ENCODE measurements at places on chromosomes 5 and 9.

DNA sequence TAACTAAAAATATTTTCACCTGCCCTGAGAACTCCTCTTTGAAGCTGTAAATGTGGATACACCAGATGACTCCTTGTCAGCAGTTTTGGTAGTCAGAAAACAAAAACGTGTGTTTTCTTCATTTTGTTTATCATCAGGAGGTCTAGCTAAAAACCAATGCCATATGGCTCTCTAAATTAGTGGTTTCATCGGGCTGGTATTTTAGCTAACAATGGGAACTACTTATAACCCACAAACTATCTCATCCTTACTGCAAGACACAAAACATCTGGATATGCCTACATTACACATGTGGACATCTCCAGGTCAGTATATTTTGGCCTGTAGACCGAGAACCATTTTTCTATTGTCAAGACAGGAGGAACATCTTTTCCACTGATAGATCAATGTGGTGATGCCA lies 56.2 kb downstream of the GAS1 start:
- no peak for DNase-seq

DNA sequence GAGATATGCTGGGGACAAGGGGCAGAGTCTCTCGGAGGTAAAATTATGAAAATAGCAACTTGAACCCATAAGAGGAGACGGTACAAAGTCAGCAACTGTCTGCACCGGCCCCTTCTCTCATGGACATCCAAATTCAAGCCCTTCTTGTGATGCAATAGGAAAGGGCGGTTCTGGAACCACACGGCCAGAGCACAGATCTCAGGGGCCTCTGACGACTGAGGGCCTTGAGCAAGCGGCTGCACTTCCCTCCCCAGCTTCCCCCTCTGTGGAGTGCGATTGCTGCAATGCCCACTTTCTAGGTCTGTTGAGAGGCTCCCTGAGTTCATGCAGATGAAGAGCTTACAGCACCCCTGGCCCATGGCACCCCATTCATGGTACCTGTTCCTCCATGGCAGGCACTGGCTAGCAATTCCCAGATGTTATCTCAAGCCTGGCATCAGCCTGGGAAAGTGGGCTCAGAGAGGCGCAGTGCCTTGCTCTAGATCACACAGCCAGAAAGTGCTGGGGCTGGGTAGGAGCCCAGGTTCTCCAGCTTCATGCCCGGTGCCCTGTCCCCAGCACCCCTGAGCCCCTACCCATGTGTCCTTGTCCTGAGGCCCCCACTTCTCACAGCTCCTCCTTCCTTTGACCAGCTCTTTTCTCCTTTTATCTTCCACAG lies 17.7 kb upstream of the CPLX2 start:
- DNase-seq = no peak

GRCh38 chr5:129971714-129972113 lies 67.4 kb downstream of the CHSY3 start:
- peak; percentile 63 for DNase-seq

- DNase-seq = no peak
Observed at GRCh38 chr9:95724253-95724991, 151.1 kb upstream of the ERCC6L2 start.

GRCh38 chr9:115211413-115212124 lies 93.6 kb upstream of the TNC start:
- peak; percentile 89 for DNase-seq

- no peak for DNase-seq
Observed at GRCh38 chr5:41822036-41822435, 48.2 kb downstream of the OXCT1 start.

DNA sequence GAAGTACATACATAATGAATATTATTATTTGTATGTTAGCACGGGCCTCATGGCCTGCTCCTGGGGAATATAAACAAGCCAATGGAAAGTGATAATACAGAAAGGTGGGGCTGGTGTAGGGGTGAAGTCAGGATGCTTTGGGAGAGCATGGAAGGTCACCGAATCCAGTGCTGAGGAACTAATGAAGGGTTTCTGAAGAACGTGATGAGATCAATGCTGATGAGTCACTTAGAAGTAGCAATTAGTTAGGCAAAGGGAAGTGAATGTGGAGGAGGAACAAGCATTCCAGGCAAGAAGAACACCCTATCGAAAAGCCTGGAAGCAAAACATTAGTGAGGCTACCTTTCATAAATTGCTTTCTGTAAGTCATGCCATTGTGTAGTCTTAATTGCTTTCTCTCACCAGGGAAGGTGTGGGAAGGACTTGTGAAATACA lies 2.1 kb downstream of the ANXA1 start:
- peak; percentile 36 for DNase-seq

DNA sequence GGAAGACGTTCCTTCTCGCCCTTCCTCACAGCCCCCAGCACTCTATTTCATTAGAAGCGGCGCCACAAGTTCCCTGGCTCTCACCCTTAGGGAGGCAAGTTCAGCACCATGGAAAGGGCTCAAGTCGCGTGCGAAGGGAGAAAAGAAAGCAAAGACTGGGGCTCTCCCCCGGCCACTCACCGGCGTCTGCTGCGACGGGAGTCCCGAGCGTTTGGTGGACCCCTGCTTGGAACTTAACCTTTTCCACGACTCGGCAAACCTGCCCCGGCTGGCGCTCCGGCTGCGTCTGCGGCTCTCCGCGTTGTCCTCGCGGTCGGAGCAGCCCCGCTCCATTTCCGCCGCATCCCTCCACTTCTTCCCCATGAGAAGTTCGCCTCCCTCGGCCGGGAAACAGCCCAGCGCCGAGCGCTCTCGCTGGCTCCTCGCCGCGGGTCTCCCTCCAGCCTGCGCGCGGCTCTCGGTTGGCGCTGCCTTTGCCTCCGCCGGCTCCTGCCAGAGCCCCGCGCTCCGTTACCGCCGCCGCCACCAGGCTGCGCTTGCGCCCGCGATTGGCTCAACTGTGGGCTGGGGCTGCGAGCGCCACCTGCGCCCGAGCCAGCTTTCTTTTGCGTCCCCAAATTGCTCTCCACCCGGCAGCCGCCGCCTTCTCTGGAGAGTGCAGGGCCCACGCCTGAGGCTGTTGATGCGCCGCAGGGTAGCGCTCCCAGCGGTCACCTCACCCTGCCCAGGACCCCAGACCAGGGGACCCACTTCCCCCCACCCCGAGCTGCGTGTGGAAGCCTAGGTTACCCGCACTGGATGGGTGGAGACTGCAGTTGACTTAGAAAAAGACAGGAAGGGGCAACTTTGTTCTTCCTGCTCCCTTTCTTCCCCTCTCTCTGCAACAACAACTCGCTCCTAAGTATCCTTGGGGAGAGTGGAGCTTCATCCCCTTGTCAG lies 321.6 kb downstream of the CEMIP2 start:
- DNase-seq = peak; percentile 71

DNA sequence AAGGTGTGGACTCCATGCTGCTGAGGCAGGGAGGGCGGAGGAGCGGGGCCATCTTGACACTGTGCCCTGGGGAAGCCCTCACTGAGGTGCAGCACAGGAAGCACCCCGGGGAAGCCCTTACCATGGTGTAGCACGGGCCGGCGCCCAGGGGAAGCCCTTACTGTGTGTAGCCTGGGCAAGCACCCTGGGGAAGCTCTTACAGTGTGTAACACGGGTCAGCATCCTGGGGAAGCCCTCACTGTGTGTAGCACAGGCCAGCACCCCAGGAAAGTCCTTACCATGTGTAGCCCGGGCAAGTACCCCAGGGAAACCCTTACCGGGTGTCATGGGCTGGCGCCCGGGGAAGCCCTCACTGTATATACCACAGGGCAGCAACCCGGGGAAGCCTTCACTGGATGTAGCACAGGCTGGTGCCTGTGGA lies 62.6 kb upstream of the ZNF354B start:
- no peak for DNase-seq

DNA sequence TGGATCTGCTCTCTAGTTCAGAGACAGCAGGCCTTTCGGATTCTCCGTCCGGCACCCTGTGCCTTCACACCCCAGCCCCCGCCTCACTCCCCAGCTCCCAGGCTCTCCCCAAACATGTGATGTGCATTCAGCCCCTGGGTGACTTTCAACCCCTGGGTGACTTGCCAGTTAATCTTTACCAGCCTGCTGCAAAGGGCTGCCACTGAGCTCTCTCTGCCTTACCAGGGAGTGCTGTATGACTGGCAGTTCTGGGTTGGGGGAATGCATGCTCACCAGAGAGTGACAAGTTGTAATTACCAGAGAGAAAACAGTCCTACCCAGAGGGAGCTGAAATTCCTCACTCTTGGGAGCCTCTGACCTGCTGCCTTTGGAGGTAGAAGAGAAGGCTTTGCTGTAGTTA lies 4.9 kb upstream of the ADRA1B start:
- DNase-seq = no peak

GRCh38 chr5:3671337-3671736 lies 75.7 kb downstream of the IRX1 start:
- DNase-seq = no peak

GRCh38 chr9:123524866-123525265 lies 168.9 kb downstream of the CRB2 start:
- DNase-seq = no peak

DNA sequence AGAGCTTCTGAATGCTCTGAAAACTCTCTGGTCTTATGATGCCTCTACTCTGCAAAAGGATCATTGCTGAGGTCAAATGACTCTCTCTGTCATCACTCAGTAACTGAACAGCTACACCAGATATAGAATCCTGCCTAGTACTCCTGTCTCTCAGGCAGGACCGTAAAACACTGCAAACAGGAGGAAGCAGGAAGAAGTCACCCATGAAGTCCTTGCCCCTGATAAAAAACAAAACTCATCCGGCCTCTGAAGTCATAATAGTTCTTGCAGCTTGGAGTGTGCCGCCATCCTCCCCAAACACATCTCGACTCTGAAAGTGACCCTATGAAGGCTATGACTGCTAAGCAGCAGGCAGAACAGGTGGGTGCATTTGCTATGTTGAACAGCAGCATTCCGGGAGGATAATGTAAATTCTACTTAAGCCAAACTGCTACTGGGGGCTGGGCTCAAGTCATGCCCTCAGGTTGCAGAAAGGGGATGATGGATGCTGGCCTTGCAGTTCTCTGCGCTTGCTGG lies 81.9 kb upstream of the FAM169A start:
- no peak for DNase-seq

DNA sequence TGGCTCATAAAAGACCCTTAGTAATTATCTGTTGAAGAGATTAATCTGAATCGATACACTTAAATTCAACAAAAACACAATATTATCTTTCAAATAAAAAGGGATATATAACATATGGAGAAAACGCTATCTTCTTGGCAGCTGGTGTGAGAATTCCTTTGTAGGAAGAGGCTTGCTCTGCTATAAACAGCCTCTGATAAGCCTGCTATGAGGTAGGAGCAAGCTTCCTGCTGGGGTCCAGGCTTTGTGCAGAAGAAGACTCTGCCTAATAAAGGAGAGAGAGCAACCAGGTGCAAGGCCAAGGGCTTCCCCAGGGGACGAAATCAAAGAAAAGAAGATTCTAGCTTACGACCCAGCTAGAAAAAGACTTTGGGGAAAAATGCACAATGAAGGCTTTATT lies 43.3 kb upstream of the SSBP2 start:
- DNase-seq = no peak

- DNase-seq = no peak
Observed at GRCh38 chr5:59757442-59757841, 136.1 kb downstream of the PDE4D start.

- DNase-seq = no peak
Observed at GRCh38 chr5:123527190-123527589, 15.2 kb downstream of the CSNK1G3 start.

GRCh38 chr9:111621895-111622480 lies 9.1 kb upstream of the DNAJC25 start:
- peak; percentile 40 for DNase-seq
